ENCODE measurements at places on chromosomes 7 and 10.
A peak's percentile ranks its signal among the peaks of the same experiment; 100 is the strongest.

DNA sequence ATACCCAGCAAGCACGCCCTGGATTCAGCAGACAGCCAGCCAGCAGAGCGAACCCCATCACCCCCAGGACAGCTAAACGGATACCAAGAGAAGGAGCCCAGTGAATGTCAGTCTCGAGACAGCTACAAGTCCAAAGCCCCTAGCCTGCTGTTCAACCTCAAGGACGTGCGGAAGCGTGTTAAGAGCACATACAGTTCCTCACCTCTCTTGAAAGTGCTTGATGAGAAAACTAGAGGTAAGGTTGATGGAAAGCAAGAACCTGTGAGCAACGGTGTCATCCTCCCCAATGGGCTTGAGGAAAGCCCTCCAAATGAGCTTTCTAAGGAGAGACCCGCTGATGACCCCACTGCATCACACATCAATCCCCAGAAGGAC lies 24.9 kb downstream of the C10orf71 start:
- no peak for DNase-seq

DNA sequence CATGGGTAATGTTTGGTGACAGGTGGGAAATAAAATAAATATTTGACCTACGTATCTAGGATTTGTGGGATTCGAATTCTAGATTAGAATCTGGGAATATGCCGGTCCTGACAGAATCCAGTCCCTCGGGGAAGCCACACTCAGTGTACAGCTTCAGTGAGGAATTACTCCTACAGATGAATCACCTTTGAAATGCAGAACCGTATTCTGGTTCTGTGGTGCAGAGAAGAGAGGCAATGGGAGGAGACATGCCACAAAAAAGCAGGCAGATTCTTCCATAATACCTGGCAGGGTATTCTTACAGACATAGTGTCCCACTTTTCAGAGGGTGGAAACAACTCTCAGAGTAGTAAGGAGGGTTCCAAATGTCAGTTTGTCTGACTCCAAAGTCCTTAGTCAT lies 286.9 kb downstream of the SORCS1 start:
- DNase-seq, result no peak

DNA sequence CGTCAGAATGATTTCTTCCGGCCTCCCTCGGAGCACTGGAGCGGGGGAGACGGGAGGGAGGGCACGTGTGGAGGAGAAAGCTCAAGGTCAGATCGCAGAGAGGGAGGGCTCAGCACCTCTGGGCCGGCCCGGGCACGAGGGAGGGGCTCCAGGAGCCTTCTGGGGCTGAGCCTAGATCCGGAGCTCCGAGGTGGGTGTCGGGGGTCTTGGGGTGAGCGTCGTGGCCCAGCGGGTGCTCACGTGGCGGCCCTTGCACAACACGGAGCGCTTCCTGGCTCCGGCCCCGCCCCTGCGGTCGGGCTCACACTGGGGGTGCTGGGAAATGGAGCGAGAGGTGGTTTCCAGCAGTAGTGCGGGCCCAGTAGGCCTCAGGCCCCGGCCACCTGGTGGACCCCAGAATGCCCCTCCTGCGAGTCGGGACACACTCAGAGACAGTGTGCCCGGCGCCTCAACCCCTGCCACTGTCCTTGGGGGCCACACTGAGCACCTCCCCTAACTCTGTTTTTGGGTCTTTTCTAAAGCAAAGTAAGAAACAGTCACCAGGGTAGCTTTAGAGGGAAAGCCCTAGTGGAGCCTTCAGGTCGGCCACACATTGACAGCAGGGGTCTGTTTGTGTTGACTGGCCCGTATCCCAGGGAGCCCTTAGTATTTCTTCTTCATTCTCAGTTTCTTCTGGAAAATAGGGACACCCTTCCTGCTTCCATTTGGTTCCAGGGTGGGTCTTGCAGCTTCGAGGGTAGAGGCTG lies 798 bp downstream of the PPIF start:
- peak; percentile 78 for DNase-seq

GRCh38 chr10:12396567-12396966 lies 47.2 kb downstream of the CAMK1D start:
- no peak for DNase-seq

DNA sequence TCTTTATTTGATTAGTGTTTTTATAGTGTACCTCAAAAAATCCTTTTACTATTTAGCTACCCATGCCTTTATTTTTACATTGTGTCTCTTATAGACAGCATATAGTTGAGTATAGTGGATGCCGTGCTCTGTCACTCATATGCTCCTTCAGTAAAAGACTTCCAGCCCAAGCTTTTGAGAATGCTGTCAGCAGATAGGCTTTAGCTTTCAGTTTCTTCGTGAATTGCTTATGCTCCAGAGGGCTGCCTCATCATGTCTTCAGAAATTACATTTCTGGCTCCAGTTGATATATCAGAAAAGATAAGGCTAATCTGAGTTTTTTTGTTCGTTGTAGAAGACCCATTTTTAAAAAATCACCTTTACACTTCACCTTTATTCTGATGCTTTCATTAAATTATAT lies 332.0 kb downstream of the NXPH1 start:
- DNase-seq, result no peak

GRCh38 chr7:43138710-43139109 lies 26.3 kb downstream of the HECW1 start:
- no peak for DNase-seq

- no peak for DNase-seq
These were observed 74.9 kb upstream of the OGDHL start for GRCh38 chr10:49837051-49837478.

DNA sequence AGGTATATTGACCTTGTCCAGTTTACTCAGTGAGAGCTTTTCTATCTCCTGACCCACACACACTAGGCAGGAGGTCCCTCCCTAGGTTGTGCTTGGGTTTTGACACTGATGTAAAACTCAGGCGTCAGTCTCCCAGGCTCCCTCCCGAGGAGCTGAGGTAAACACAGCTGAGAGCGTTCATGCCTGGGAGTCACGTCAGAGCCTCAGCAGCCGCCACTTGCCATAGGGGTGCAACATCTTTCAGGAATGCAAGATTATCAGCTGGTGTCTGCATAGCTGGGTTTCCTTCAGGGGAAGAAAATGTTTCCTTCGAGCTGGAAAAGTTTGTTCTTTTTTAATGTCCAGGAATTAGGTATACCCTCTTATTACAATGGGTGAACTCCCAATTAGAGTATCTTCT lies 70.6 kb downstream of the FGFR2 start:
- no peak for DNase-seq

DNA sequence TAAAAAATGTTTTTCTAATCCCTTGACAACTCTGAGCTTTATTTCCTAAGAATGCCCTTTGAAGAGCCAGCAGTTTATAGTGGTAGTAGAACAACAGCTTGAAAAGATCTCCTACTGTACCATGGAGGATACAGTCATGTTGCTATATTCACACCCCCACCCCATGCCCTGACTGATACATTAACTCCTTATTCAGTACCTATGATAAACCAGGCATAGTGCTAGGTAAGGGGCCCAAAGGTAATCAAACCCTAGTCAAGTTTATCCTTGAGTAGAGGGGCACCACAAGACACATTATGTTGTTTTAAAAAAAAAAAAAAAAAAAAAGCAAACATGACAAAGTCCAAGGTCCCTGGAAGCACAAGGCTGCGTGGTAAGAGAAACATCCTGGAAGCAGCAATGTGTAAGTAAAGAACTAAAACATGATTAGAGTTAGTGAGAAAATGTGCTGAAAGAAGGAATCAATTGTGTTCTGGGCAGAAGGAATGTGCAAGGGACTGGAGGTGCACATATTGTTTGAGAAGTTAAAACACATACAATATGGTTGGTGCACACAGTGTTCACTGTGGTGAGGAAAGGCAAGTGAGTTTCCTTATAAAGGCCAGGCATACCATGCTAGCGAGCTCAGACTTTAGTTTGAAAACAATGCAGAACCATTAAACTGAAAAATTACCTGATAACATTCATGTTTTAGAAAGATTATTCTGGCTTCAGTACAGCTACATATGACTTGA lies 51.2 kb downstream of the PDE1C start:
- no peak for DNase-seq

- DNase-seq, result no peak
These were observed 81.0 kb upstream of the LRRC4 start for GRCh38 chr7:128112018-128112780.

DNA sequence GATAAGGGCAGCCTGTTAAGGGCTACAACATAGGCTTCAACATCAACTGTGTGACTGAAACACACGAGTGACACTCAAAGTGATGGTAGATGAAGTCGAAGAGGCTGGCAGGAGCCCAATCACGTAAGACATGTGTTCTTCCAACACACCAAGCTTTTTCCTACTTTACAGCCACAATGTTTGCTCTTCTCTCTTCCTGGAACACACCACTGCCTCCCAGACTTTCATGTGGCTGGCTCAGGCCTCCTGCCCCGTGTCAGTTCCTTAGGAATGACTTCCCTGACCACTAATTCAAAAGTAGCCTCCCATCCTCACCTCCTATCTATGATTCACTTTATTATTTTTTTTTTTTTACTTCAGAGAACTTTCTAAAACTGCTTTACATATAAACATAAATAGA lies 209.2 kb downstream of the GPAM start:
- DNase-seq, result no peak

- no peak for DNase-seq
These were observed 188.2 kb downstream of the LRMDA start for GRCh38 chr10:75619635-75620034.

- DNase-seq, result no peak
These were observed 11.3 kb upstream of the DPYSL4 start for GRCh38 chr10:132175408-132175807.

DNA sequence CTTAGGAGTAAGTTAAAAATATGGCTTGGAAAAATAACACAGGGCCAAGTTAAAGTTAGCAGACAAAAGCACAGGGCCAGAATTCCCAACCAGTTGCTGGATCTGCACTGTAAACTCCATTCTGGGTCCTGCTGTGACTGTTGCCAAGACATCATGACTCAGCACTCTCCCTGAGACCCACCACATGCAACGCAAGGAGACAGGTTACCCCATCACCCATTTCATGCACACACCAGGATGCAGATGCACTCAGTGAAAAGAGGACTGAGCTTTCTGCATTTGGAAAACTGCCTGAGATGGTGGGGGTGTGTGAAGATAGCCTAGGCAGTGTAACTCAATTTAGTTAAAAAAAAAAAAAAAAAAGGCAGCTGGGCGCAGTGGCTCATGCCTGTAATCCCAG lies 97.6 kb upstream of the ZNF438 start:
- no peak for DNase-seq

- DNase-seq, result no peak
These were observed 140.5 kb upstream of the BTBD16 start for GRCh38 chr10:122130474-122131110.

DNA sequence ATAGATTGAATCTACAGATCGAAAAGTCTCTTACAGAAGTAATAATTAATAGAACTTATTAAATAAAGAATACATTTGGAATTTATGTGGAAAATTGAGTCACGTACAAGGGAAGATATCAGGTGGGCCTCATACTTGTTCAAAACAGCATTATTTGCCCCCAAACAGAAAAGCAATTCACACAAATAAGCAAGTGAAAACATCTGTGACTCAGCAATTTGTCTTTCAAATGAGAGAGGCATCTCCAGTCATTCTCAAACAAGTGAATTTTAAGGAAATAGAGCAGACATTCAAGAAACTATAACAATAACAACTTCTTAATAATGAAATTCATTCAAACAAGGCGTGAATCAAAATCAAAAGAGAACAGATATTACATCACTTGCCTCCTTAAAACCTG lies 50.1 kb downstream of the SEMA3A start:
- DNase-seq, result no peak

DNA sequence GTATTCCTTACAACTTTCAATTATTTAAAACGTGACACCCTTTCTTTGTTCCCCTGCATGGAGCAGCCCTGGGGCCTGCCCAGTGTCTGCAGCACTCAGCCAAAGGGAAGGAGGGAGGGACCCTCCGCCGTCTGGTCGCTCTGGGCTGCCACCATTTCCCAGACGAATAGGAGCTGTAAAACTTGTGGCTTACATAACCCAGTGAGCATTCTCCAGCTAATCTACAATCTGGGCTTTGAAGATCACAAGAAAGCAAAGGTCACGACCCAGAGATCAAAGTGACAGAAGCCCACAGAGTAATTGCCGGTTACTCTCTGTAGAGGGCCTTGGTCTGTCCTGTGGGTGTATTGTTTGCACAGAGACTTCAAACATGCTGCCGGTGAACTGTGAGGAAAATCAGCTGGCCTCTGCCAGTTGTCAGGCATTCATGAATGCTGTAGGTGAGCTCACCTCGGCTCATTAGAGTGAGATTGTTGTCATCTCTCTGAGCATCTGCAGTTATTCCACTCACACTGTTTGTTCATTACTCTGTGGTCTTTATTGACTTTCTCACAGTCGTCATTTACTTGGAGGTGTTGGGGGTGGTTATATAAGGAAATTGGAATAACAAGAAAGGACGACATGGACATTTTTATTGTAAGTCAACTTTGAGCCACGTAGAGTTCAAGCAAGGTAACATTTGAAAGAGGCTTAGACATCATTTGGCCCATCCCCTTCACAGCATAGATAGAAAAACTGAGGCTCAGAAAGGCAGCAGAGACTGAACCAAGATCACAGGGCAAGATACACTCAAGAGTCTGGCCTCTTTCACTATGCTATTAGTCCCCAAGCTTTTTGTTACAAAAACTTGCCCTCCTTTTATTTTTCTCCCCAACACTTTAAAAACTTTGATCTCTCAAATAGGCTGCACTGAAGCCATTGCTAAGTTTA lies 619.8 kb downstream of the LRMDA start:
- DNase-seq, result no peak

DNA sequence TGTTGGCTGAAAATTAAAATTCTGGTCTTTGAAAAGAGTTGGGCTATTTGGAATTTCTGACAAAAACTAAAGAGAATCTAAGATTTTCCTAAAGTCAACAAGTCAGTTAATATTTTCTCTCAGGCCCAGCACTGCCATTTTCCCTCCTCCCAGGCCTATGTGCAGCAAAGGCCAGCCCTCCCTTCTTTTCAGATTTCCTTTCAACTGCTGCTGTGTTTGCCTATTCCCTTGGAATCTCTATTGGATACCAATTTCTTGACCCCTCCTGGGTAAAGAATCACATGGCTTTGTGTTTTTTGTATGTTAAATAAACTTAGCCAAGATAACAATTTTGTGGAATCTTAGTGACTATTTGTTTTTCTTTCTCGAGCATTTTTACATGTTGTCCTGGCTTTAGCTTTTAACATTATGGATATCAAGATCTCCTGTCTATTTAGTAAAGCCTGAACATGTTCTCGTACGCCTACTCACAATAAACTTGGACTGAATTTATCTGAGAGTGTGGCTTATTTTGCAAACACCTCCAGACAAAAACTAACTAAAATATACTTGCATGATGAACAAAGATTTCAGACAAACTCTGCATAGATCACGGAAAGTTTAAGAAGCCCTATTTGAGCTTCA lies 19.9 kb downstream of the MACC1 start:
- DNase-seq, result no peak

GRCh38 chr10:34815185-34816084 lies at the start of gene PARD3:
TSS of gene PARD3 (minus strand) at chr10:34815296. CDS start at chr10:34814995, 301 bp downstream.
- DNase-seq, result no peak

Data from stimulated activated CD4-positive, alpha-beta T cell treated with anti-CD3 and anti-CD28 coated beads, Interleukin-4, amount 100 ng/mL, for 4 hours (primary cell).